ENCODE measurements at places on chromosomes 6 and 20.

DNA sequence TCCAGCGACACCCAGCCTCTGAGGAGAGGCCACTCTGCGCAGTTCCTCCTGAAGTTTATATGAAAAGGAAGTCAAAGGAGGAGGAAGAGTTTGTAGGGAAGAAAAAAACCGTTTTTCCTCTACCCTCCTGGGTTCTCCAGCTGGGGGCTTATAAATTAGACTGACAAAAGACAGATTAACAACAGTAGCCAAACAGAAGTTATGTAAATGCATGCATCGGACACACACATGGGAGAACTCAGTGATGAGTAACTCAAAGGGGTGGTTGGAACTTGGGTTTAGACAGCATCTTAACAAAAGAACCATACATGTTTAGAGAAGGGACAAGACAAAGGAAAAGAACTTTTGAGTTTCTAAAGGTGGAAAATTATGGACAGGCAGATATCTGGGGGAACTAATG lies 71.2 kb downstream of the CD24 start:
- no peak for DNase-seq

DNA sequence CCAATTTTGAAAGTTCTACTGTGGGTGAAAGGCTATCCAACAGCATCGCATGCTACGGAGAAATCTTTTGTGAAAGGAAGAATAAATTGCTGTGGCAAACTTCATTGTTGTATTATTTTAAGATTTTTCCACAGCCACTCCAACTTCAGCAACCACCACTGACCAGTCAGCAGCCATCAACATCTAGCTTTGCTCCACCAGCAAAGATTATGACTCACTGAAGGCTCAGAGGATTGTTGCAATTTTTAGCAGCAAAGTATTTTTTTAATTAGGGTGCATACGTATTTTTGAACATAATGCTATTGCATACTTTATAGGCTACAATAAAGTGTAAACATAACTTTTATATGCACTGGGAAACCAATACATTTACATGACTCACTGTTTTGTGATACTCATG lies 493.5 kb downstream of the TFAP2A start:
- DNase-seq, result peak; percentile 12

GRCh38 chr6:110853754-110854477 lies 20.7 kb upstream of the AMD1 start:
- peak; percentile 78 for DNase-seq

DNA sequence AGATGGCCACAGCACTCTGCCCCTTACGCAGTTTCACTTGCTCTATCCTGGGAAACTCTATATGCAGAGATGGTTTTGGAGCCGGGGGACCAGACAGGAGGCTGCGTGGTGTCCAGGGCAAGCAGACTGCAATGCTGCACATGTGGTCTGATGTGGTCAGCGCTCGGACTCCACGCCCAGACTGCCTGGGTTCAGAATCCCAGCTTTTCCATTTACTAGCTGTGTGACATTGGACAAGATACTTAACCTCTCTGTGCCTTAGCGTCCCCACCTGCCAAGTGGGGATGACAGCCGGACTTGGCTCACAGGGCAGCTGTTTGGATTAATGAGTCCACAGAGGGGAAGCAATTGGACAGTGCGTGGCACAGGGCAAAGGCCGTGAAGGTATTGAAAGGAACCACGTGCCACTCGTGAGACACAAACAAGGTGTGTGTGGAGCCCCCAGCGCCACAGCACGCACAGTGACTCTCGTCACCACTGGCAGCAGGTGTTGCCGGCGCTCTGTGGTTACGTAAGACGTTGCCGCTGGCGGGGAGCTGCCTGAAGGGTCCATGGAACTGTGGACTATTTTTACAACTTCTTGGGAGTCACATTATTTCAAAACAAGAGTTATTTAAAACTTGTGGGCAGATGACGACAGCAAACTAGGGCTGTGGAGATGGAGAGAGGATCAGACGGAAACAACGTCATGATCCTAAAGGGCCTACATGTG lies 201.4 kb downstream of the PREX1 start:
- no peak for DNase-seq

GRCh38 chr20:63204362-63204761 lies 11.6 kb downstream of the YTHDF1 start:
- no peak for DNase-seq
